ENCODE measurements at places on chromosomes 7 and 10.

- no peak for DNase-seq
These were observed 16.9 kb downstream of the CPA1 start for GRCh38 chr7:130397051-130397757.

DNA sequence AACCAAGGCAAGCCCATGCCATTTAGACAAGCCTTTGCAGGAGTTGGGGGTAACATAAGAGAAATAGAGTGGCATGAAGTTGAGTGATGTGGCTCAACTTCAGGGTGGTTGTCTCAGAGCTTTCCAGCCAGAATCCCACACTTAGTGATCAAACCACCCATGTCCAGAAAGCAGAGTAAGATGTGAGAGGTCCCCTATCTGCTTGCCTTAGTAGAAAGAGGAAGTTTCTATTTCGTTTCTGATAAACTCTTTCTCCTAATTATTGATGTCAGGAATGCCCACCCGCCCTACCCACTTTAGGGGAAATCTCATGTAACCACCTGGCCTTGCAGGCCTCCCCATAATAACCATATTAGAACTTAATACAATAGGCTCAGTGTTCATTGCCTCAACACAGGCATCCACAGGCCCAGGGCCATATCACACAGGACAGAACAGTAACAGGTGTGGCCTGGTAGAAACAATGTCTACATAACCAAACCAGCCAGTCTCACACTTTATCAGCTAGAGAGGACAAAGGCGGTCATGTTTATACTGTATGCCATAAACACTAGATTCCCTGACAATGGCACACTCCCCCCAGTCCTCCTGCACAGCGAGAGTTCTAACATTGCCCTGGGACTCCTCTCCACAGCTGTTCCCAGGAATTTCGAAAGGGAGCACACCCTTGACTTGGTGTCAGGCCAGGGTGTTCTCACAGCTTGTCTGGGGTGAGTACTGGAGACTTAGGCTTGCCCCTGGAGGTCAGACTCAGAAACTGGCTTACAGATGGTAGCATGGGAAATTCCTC, 364.4 kb downstream of the CXCL12 start:
- no peak for DNase-seq

DNA sequence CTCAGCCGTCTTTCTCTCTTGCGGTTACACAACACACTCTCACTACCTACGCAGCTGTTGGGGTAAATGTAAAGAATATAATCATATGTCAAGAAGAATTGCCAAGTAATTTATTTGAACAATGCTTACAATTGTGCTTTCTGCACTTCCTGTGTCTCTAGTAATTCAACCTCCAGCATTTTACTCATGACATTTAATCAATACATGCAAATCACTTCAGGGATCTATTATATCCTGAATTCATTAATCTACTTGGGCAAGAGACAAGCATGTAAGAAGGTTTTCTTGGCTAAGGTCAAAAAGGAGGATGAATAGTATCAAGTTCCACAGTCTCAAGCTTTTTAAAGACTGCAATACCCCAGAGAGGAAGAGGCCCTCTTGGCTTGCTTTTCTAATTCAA, 562.9 kb upstream of the ADARB2 start:
- no peak for DNase-seq

- DNase-seq: no peak
These were observed 142.2 kb downstream of the TRIL start for GRCh38 chr7:28815928-28816373.

DNA sequence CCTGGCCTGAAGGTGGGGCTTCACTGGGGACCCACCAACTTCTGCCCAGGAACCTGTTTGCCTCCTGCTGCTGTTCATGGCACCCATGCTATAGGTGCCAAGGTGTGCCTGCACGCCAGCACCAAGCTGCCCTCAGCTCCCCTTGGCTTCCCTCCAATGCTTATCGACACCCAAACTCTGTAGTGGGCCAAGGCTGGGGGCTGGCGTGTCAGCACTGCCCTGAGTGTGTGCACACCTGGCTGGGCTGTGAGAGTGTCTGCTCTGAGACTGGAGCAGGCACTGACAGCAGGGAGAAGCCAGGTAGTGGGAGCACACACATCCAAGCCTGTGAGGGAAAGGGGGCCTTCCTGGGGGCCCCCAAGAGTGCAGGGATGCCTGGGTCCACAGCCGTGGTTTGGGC, 43.1 kb upstream of the TUBB8 start:
- DNase-seq: no peak

GRCh38 chr7:6590645-6591110, 857 bp downstream of the INTS15 start:
- DNase-seq: no peak

- DNase-seq: peak; percentile 78
These were observed 404.2 kb downstream of the THSD7A start for GRCh38 chr7:11427686-11428273.

GRCh38 chr7:12423355-12423996, 19.8 kb upstream of the VWDE start:
- no peak for DNase-seq

DNA sequence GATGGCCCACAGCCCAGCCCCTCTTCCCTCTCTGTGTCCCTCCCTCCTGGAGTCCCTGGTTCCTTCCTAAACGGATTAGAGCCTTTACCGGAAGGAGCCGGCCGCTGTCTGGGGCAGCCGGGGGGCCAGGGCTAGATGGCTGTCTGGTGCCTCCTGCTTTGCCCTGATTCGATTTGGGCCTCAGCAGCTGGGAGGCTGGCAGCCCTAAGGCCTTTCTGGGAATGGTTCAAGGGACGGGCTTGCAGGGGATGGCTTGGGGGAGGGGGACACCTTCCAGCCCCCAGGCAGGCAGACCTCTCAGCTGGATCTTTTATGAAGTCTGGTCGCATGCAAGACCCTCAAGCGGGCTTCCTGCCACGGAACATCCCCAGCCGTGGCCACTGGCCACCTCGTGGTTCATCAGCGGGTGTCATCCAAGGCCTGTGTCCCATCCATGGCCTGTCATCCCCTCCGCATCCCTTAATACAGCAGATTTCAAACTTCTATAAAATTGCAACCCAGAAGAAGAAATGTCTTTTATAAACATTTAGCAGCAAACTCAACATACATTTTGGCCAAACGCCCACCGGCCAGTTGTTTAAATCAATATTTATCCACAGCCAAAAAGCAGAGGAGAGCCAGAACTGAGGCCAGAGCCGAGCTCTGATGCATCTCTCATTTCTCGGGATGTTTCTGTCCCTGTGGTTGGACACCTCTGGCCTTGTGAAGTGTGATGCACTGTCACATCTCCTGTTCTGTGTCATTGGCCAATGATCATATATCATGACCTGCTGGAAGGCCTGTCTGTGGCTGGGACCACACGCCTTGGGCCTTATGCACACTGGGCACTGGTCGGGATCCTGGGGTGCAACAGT, 52.0 kb downstream of the GTF2IRD1 start:
- no peak for DNase-seq

GRCh38 chr10:16717622-16718395, 99.4 kb downstream of the RSU1 start:
- no peak for DNase-seq

DNA sequence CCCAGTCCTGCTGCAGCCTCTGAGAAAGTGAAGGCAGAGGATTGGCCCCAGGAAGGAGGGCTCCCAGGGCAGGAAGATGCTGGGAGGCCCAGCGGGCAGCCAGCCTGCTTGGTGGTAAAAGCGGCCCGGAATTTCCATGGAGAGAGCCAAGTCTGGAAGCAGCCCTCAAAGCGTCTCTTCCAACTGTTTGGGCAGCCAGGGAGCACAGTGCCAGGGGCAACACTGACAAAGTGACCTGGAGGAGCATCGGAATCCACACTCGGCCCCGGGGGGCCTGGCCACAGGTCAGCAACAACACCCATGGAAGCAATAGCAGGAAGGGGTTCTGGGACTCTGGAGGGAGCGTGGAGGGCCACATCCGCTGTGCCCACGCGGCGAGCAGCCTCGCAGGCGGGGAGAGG, 63.2 kb upstream of the FGFR2 start:
- DNase-seq: no peak

DNA sequence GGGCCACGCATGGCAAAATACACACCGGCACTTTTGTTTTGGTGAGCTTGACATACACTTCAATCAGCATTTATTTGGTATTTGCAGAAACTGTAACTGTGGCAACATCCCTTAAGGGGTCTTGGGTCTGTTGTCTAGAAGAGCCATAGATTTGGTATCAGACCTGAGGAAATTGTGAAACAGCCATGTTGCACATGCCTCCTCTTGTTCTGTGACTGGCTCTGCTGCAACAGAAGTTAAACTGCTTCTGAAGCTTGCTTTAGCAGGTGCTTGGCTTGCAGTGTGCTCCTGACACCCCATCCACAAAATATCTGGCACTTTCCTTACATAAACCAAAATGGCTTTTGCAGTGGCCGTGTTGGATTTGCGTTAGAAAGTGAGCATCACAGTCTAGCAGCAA, 247.3 kb downstream of the GATA3 start:
- no peak for DNase-seq

- no peak for DNase-seq
These were observed 225.2 kb upstream of the PRSS58 start for GRCh38 chr7:142482891-142483658.

DNA sequence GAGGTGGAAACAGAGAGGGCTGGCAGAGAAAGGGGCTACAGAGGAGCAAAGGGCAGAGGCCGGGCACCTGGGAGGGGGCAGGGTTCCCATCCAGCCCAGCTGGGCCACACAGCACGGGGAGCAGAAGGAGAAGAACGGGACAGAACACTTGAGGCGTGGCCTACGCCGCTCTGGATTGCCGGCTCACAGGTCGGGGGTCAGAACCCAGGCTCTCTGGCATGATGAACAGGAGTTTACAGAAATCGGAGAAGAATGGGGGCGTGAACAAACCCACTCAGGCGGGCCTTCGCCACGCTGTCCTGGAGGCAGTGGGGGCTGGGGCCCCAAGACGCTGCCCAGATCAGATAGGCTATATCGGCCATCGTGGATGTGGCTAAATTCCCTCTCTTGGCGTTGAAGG, 362.2 kb upstream of the SHH start:
- no peak for DNase-seq

GRCh38 chr10:73909540-73910115, 1.3 kb upstream of the PLAU start:
- DNase-seq: no peak

DNA sequence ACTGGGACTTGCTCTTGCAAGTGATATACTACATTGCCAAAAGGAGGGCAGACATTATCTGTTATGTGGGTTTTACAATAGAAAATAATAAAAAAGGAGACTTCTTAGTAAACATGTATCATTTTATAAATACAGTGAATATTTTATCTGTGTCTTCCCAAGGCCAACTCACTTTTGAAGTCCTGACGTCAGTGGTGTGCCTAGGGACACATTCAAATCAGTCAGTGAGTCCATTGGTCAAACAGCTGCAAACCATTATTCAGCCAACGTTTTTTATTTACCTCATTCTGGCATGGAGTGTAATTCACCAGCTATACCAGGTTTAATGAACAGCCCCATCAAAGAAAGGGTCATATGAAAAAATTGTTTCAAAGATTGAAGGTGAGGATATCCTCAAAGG, 263.7 kb downstream of the IPMK start:
- no peak for DNase-seq

DNA sequence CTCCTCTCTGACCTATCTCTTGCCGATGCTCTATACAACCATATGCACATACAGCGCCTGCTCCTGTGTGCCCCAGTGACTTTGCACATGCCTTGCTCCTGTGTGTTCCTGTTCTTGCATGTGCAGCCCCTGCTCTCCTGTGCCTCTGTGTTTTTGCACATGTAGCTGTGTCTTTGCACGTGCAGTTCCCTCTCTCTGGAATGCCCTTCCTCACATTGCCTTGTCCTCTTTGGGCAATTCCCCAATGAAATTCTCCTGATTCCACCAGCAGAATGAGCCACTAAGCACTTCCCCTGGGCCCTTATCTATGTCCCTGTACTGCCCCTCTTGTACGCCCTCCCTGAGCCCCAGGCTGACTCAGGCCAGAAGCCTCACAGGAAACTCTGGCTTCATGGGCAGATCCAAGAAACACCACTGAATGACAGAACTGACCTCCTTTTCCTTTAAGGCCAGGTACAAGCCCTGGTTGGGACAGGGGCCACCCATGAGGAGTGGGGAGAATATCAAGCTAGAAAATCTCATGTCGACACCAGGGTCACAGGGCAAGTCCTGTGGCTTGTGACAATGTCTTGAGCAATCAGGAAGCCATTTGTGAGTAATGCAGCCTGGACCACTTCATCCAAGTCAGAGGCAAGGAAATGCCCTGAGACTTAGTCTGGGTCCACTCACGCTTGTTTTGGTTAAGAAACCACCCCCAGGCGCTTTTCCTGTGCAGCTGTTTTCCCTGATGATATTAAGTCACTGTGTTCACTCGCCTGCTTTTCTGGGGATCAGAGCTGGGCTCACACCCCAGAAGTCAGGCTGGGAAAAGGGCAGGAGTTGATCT, 1.9 kb upstream of the ARHGAP22 start:
- DNase-seq: no peak

- no peak for DNase-seq
These were observed 36.4 kb upstream of the FERD3L start for GRCh38 chr7:19181634-19182033.

GRCh38 chr7:145928937-145929336, 187.7 kb upstream of the CNTNAP2 start:
- no peak for DNase-seq

- no peak for DNase-seq
These were observed 60.3 kb downstream of the PALD1 start for GRCh38 chr10:70538731-70539338.

- no peak for DNase-seq
These were observed 144.9 kb upstream of the ADARB2 start for GRCh38 chr10:1882180-1882579.

- DNase-seq: no peak
These were observed 52.9 kb upstream of the PIK3CG start for GRCh38 chr7:106812027-106812643.

DNA sequence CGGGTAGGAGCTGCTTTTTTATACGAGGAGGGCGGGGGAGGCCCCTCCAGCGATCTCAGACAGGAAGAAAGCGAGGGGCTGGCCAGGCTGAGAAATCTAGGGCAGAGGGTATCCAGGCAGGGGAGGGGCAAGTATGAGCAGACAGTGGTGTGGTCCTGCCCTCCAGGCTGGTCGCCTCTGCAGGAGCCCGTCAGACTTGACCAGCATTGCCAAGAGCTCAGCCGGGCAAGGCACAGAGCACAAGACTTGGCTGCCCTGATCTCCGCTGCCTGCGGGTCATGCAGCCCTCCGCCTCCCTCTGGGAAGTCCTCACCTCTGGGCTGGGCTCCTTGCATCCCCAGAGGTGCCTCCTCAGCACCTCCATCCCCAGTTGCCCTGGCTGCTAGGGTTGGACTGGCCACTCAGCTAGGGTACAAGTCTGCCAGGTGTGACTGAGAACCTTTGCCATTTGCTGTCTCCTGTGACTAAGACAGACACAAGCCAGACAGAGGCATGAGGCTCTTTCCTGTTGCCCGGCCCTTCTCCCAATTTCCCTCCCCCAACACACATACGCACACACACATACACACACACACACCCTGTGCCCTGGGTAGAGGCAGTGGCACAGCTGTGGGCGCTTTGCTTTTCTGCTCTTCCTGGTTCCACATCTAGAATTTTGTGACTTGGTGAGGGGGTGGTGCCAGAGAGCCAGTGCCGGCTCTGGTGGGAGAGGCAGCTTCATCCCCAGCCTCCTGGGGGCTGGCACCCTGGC, 59.1 kb upstream of the PPIF start:
- no peak for DNase-seq

Measured in NCI-H748 treated with DMSO at 0.1 percent for 48 hours (cell line).